ENCODE measurements at places on chromosomes 5 and 9.

- no peak for DNase-seq
Measured at GRCh38 chr5:154058055-154059038, 19.6 kb downstream of the MFAP3 start.

GRCh38 chr9:90826326-90827020, 24.9 kb downstream of the SYK start:
- DNase-seq: no peak

DNA sequence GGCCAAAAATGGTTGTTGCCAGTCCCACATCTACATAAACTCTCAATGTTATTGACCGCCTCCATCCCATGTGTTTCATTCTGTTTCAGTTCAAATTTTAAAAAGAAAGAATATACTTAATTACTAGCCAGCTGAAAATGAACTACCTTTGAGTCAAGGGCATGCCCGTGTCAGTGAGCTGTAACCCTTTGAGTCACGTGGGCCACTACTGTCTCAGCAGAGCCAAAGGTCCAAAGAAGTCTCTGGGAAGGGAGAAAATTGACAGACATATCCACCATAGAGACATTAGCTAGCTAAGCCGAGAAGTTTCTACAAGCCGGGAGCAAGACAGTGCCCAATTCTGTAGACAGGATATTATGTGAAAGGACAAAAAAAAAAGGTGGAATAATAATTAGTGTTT, 59.7 kb downstream of the NIM1K start:
- no peak for DNase-seq

GRCh38 chr9:83146325-83146724, 83.4 kb upstream of the RASEF start:
- DNase-seq: no peak

DNA sequence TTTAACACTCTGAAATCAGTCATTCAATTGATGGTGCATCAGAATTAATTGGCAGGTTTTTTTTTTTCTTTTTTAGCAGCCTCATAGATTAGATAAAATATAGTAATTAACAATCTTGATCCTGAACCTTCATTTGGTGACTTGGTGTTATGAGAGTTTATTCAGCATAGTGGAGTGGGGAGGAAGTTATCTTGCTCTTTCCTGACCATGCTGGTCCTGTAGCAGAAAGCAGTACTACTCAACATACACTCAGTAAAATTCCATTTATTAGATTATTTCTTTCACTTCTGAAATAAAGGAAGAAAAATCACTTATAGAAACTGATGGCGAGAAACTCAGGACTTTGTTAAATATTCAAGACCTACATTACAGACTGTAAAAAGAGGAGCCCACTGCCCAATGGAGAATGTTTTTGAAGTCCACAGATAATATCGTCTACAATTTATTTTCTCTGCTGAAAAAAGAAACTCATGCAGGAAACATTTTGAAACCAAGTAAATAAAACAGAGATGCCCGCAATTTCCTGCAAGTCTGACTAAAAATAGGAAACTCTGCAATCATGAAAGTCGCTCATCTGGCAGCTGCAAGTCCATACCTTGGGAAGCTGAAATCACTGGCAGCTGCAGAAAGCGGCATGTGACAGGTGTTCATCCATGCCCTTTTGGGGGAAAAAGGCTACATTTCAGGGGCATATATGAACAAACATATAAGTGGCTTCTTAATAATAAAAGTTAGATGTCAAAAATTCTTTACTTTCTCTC, 233.2 kb upstream of the RFX3 start:
- DNase-seq: no peak

DNA sequence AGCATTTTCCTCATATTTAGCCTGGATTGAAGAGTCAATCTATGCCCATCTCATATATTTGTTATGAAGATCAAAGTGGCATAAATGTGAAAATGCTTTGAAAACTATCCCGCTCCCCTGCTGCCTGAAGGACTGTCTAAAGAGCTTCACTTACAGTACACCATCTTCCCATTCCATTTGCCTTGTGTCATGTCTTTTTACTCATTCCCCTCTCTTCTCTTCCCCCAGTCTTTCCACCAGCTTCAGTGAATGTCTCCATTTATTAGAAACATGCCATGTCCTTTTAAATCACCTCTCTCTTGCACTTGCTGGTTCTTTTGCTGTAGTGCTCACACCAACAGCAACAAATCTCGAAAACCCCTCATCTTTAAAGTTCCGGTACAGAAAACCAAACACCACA, 192.7 kb upstream of the SGCD start:
- no peak for DNase-seq

All from T-helper 1 cell (primary cell).